CD4-positive, alpha-beta T cell treated with Interleukin-17A for 1 hour (primary cell): ENCODE measurements at places on chromosomes 1 and 21.

DNA sequence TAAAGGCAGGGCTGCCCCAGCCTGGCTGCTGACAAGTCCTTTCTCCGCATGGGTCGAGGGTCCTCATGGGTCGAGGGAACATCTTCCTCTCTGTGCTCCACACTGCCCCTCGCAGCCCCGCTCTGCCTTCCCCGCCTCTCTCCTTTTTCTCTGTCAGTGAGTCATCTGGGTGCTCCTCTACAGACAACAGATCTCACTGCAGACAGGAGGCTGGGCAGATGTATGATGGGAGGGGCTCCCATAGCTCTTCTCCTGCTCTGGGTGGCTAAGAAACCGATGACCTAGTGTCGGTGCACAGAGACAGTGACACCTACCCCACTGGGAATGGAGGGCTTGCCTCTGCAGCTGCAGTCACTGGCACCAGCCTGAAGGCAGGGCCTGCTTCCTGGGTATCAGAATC, 5.5 kb downstream of the KCNA10 start:
- no peak for DNase-seq

GRCh38 chr1:4664606-4665005, 10.2 kb downstream of the AJAP1 start:
- no peak for DNase-seq

GRCh38 chr21:28655471-28655870, 337.2 kb downstream of the LTN1 start:
- DNase-seq: no peak

- no peak for DNase-seq
Observed at GRCh38 chr1:111154021-111154999, 14.3 kb downstream of the CEPT1 start.

DNA sequence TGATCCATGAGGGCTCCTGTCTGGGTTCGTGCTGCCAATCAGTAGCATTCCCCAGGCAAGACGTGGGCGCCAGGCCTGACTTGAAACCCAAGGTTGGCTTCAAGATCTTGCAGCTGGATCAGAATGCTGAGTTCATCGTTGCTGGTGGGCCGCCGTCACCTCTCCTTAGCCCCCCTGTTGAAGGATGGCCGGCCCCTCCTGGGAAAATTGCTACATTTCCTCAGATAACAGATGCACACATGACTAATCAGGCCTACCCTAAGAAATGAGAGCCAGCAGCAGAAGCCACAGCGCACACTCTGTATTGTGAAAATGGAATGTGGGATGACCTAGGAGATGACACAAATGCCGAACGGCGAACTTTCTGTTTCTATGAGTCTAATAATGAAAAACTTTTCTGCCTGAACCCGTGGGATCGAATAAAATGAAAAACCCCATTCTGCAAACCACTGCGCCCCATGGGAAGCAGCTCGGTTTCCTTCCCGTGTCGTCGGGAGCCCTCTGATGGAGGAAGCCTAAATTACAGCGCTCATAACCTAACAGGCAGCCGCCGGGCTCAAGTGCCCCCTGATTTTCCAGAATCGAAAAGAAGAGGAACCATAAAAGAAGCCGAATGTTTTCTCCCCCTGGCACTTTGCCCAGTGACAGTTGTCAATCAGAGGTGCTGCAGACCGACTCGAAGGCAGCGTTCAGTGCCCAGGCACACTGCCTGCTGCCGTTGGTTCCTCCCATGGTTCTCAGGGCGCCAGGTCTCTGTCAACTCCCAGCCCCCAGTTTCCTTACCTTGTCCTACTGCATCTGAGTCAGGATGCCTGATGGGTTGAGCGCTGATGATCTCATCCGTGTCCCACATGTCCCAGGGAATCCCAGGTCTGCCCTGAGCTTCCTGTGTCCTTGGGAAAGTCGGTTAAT, 38.2 kb upstream of the H6PD start:
- DNase-seq: peak; percentile 56

DNA sequence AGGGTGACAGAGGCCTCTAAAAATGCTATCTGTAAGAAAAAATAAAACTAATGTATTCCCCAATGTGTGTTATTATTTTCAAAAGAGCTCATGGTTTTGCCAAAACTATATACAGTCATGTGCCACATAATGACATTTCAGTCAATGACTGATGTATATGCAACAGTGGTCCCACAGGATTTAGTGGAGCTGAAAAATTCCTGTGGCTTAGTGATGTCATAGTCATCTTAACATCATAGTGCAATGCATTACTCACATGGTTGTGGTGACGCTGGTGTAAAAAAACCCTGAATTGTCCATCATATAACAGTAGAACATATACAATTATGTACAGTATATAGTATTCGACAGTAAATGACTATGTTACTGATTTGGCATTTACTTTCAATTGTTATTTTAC, 172.4 kb downstream of the CACNA1E start:
- no peak for DNase-seq

GRCh38 chr1:47981667-47982350, 15.4 kb downstream of the TRABD2B start:
- no peak for DNase-seq

DNA sequence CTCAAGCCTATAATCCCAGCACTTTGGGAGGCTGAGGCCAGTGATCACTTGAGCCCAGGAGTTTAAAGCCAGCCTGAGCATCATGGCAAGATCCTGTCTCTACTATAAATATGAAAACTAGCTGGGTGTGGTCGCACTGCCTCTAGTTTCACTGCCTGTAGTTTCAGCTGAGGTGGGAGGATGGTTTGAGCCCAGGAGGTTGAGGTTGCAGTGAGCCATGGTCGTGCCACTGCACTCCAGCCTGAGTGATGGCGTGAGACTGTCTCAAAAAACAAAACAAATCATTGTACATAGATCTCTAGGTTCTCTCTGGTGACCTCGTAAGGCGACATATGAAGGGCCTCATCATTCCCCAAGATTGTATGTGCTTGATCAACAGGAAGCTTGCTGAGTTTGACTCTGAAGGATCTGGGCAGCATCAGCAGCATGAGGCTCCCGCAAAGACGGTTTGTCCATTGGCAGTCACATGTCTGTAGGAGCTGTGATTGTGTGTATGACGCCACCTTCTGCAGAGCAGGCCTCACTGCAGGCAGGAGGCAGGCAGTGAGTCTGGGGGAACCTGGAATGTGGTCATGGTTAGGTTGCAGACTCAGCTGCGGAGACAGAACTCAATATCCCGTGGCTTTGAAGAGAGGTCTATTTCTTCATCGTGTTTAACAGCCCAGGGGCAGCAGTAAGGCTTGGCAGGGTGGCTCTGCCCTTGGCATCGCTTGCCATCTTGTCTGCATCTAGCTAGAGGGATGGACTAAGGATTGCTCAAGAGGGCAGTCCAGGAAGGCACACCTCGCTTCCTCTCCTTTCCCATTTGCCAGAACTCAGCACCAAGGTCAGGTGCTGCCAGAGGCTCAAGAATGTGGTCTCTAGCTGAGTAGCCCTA, 14.0 kb downstream of the ATP5PO start:
- no peak for DNase-seq

DNA sequence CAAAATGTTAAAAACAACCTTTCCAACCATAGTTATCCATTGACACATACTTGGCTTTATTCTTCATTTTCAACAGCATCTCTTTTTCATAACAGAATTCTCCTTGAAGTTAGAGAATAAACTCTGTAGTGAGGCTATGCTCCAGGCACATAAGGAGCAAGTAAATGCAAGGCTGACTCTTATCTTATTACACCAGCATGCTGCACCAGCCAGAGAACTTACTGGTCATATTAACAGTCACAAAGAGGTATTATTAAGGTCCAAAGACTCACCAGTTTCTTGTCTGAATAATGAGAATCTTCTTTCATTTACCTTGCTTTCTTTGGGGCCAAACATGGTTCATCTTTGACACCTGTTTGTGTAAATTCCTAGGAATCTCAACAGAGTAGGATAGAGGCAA, 71.3 kb upstream of the IVNS1ABP start:
- no peak for DNase-seq
